ENCODE measurements at places on chromosomes 6 and 20.

DNA sequence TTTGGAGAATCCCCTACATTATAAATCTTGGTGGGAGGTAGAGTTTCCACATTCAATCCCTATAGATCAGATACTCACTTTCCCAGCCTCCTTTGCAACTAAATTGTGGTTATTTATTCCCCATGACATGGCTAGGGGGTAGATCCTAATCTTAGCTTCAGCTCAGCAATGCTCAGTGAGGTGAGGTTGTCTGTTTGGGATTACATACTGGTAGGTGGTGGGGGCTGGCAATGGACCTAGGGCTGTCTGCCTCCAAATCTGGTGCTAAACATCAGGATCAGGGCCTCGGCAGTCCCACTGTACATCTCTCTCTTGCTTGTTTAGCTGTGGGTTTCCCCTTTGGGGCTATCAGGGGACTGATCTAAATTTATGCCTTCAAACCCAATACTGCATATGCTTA lies 45.8 kb upstream of the PMEPA1 start:
- no peak for DNase-seq

DNA sequence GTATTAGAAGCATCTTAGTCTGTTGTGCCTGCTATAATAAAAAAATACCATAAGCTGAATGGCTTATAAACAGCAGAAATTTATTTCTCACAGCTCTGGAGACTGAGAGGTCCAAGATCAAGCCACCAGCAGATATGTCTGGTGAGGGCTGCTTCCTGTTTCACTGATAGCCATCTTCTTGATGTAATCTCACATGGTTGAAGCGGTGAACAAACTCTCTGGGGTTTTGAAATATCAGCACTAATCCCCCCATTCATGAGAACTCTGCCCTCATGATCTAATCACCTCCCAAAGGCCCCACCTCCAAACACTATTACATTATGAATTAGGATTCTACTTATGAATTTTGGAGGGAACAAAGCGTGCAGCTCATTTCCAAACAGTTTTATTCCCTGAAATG lies 11.6 kb upstream of the CLVS2 start:
- DNase-seq: no peak

DNA sequence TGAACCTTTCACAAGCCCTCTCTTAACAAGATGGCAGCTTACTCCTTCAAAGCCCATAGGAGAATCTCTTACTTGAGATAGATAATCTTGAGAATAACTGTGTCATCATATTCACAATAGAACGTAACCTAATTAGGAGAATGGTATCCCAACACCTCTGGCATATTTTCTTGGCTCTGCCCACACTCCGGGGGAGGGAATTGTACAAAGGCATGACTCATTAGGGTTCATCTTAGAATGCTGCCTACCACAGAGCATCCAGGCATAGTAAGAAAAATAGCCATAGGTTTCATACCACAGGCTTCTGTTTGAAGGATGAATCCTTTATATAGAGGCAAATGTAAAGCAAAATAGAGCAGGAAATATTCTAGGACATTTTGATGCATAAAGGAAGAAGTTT lies 1100.6 kb upstream of the CITED2 start:
- DNase-seq: no peak

DNA sequence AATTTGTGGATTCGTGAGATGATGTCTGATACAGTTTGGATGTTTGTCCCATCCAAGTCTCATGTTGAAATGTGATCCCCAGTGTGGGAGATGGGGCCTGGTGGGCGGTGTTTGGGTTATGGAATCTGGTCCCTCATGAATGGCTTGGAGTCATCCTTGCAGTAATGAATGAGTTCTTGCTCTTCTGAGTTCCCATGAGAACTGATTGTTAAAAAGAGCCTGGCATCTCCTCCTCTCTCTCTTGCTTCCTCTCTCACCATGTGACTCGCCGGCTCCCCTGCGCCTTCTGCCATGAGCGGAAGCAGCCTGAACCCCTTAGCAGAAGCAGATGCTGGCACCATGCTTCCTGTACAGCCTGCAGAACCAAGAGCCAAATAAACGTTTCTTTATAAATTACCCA lies 30.5 kb upstream of the RPP40 start:
- no peak for DNase-seq

GRCh38 chr6:107634324-107635056 lies 144.6 kb downstream of the SOBP start:
- DNase-seq: no peak

DNA sequence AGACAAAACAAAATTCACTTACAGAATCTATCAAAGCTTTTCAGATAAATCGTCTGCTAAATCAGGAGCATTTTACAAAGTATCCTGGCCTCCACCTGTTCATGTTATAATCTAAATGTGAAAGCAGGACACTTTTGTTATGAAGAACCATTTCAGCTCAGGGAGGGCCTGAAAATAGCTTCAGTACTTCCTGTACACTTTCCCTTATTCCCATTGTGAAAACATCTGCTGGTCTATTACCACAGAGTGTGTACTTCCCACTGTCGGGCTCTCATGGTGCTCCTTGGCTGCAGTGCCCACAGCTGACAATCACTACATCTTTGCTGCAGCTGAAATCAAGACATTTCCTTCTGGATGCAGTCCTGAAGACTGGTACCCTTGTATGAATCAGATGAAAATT lies 128.1 kb downstream of the OPRM1 start:
- no peak for DNase-seq

- DNase-seq: no peak
These were observed 97.7 kb downstream of the SLC16A10 start for GRCh38 chr6:111184827-111185532.

DNA sequence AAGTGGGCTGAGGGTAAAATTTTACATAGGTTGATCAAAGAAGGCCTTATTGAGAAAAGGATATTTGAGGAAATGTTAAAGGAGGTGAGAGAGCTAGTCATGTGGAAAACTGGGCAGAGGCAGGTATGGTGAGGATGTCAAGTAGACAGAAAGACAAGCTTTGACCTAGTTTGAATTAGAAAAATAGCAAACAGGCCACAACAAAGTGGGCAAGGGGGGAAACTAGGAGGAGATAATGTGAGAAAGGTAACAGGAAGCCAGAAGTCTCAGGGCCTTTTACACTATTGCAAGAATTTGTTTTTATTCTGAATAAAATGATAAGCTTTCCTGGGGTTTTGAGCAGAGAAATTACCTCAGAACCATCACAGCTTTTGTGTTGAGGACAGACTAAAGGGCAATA lies 115.7 kb downstream of the RWDD2A start:
- DNase-seq: no peak

DNA sequence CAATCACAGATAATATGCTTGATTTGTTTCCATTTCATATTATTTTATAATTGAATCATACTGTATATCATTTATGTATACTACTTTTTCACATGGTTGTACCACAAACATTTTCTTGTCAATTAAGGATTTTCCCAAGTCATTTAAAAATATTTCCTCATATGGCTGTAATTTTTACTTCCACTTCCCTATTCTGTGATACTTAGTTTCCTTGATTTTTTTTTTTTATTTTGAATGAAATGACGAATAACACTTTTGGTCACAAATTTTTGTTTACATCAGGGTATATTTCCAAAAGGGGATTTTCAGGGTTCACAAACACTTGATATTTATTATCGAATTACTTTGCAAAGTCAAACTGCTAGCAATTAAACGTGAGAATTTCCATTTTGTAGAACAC lies 515.6 kb downstream of the KIF16B start:
- DNase-seq: no peak

DNA sequence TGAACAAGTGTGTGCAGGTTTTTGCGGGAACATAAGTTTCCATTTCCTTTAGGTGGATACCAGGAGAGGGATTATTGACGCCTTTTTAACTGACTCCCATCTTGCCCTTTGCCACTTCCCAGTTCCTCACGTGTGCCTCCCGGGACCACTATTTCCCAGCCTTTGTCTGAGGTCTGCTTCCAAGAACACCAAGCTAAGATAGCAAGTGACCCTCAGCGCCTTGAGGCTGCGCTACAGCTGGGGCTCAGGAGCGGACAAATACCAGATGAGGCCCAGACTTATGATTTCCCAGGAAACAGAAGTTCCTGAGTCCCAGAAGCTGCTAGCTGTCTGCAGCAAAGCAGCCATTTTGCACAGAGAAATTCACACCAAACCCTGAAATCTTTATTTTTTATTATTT lies 216.7 kb downstream of the SYNDIG1 start:
- no peak for DNase-seq

- DNase-seq: no peak
These were observed 63.6 kb downstream of the F13A1 start for GRCh38 chr6:6256886-6257285.

DNA sequence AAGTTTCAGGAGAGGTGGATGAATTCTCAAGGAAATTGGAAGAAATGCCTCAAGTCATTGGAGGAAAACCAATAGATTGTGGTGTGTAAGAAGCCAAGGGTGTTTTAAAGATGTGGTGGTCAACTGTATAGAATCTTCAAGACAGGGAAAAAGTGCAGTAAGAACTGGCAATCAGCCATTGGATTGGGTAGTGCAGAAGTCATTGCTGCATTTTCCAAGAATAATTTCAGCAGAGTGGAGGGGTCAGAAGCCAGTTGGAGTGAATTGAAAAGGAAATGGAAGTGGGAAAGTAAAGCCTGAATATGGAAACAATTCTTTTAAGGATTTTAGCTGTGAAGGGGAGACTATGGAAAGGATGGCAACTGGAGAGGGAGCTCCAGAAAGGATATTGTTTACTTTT lies 128.2 kb upstream of the TMEM170B start:
- DNase-seq: no peak

DNA sequence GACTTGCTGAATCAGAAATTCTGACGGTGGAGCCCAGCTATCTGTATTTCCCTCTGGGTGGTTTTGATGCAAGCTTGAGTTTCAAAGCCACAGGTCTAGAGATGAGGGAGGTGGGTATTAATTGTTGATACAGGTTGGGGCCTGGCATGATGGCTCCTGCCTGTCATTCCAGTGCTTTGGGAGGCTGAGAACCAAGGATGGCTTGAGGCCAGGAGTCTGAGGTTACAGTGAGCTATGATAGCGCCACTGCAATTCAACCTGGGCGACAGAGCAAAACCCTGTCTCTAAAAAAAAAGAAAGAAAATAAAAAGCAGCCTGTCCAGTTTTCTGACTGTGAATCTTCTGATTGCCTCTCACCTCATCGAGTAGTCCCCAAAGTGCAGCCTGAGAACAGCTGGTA lies 184.8 kb upstream of the SASH1 start:
- no peak for DNase-seq

GRCh38 chr6:46080111-46080510 lies 49.7 kb upstream of the ENPP4 start:
- no peak for DNase-seq

DNA sequence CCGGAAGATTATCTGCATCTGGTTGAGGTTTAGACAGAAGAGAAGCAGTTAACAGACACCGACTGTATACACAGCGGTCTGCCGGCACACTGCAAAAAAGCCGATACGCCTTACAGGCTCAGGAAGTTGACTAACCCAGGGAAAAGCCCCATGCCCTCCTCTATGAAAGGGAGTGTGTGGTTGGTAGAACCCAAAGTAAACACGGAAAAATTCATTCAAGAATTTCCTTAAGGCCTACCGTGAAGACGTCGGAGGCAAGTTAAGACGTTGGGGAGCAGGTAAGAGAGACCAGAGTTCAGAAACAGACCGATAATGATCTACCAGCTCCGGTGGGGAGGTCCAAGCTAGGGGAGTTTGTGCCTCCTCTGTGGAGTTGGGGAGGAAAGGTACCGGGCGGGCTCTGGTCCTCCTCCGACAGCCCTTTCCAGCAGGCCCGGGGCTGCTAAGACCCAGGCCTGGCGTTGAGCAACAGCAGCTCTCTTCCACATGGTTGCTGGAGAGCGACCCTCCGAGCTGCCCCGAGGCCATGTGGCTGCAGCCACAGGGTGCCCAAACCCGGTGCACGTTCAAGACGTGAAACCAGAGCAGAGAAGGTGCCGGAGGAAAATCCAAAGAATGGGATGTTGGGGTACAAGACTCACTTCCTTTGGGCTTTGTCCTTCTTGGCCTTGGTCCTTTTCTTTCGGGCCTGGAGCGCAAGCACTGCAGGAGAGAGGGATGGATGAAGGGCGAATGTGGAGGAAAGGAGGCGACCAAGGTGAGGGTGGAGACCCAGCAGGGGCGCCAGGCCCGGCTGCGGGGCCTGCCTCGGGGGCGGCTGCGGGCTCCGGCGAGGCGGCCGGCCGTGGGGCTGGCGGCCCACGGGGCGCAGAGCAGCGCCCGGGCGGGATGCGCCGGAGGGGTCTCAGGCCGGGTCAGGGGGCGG lies 809 bp downstream of the SRPK1 start:
- no peak for DNase-seq

DNA sequence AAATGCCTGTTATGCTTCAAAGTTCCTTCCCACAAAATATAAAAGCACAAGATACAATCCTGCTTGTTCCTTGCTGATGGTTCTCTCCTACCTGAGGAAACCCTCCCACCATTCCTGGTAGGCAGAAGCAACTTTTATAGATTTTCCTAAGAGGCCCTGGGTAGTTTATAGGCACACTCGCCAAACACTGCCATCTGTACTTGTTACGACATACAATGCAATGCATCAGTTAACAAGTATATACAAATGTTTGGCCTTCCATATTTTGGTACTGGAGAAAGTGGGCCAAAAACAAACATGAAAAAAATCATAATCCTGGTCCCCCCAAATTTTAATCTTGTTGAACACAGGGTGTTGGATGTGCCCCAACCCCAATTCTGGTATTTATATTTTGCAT lies 16.6 kb downstream of the MCM9 start:
- DNase-seq: no peak

DNA sequence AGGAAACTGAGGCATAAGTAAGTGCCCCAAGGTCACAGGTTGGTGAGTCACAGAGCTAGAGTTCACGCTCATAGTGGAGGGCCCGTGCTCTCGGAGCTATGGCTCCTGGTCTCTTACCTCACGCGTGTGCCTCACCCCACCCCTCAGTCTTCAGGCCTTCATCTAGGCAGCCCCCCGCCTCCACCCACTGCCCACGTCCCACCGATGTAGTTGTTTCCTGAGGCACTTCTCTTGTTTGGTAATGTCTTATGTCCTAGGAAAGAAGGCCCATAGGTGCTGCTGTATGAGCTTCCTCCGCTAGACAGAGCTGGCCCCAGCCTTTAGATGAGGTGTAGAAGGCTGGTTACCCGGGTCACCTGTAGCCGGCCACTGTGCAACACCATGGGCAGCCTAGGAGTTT lies 5.1 kb downstream of the RIPK1 start:
- DNase-seq: no peak

DNA sequence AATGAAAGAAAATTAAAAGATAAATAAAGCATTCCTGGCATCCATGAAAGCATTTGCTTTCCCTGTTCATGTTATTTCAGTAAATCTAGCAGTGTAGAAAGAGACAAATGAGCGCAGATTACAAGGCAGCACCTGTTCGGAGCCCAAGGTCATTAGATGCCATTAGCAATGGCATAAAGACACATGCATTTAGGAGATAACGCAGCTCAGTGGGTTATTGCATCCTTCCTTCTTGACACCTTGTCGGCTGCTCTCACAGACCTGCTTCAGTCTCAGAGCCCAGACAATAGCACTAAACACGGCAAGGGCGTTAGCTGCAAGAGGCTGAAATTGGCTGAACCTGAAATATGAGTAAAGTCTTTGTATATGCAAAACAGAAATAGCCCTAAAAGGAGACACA lies 140.3 kb downstream of the ATXN1 start:
- no peak for DNase-seq

- DNase-seq: no peak
These were observed 43.5 kb downstream of the ZFAND3 start for GRCh38 chr6:37862992-37863391.

All from stimulated activated CD8-positive, alpha-beta memory T cell treated with anti-CD3 and anti-CD28 coated beads, Interleukin-7, amount 100 ng/mL, for 1 hour (primary cell).